Aorta (tissue), 5 donors: ENCODE measurements at places on chromosomes 13 and 19. TPM values are rescaled to one million over a fixed set of nuclear protein-coding genes. Genes with fewer than 3 reads are reported as not detected.

GRCh38 chr19:31002518-31003244 lies 346.6 kb downstream of the TSHZ3 start:
- H3K27me3 ChIP-seq: no peaks in the 10 kb centered on the region
- no peaks in the 10 kb centered on the region for H3K4me1 ChIP-seq
- no peak overlapping the region for H3K4me3 ChIP-seq
- no peaks in the 10 kb centered on the region for H3K36me3 ChIP-seq

- H3K4me1 ChIP-seq: no peaks in the 10 kb centered on the region
- H3K36me3 ChIP-seq: peaks cover 2% of the 10 kb centered on the region
- DNase-seq: no peak
These were observed 8.8 kb downstream of the PAF1 start for GRCh38 chr19:39381910-39382611.

GRCh38 chr19:19632661-19633060 lies 4.6 kb upstream of the LPAR2 start:
- H3K36me3 ChIP-seq: no peaks in the 10 kb centered on the region
- H3K4me3 ChIP-seq: no peak overlapping the region
- no peak for DNase-seq
- H3K27ac ChIP-seq: no peak overlapping the region

DNA sequence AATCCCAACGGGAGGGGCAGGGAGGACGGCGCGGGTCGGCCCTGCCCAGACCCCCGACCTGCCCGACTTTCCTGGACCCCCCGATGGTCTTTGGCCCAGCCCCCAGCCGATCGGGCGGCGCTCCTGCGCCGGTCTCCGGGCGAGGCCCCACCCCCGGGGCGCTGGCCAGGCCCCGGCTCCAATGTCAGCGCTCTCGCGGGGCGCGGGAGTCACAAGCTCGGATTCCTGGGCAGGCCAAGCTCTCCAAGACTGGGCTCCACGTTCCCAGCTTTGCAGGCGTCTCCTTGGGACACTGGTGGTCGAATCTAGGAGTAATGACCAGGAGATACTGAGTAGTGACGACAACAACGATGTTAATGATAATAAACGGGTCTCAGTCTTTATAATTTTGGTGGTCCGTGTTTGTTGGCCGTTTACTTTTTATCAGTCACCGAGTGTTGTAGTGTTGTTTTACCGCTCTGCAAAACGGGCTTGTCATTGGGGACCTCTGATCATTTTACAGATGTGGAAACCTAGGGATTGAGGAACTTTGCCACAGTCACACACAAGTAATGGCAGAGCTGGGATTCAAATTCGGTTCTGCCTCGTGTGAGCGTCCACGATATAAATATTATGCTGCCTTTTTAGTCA lies 545 bp downstream of the RAD23A start:
- H3K4me1 ChIP-seq: no peaks in the 10 kb centered on the region
- peaks cover 3% of the 10 kb centered on the region for H3K36me3 ChIP-seq
- DNase-seq: peak; percentile 92

DNA sequence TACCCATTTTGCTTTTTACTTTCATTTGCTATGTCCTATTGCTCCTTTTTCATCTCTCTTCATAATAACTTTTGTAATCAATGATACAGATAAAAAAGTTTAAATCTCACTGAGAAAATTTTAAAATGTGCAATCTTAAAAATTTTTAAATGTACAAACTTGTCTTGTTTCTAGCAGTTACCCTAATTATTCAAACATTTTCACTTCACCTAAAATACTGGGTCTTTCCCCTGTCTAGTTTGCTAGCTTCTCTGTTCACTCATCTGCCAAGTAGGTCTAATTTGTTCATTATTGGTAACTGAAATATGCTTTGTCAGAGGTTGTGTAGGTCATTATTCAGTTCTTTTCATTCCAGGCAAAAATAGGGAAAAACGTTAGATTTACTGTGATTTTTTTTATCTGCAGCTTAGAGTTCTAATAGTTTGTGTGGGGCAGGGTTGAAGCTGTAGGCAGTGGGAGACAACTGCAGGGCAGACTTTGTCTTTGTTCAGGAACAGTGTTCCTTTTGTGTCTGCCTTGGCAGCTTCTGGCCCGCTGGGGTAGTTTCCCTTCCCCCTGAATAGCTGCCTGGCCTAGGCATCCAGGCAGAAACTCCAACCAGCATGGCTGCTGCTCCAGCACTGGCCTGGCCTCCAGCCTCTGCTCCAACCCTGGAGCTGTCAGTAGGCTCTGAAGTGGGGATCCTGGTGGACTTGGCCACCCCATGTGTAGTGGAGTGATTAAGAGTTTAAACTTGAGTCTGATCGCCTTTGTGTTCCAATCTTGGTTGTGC lies 48.5 kb downstream of the WDFY2 start:
- no peak overlapping the region for H3K4me3 ChIP-seq
- no peaks in the 10 kb centered on the region for H3K36me3 ChIP-seq
- H3K27ac ChIP-seq: no peak overlapping the region
- DNase-seq: no peak

Gene B3GNT8
- total RNA-seq: 3.9 TPM
